ENCODE measurements at places on chromosomes 7 and 10. TPM values are rescaled to one million over a fixed set of nuclear protein-coding genes. Genes with fewer than 3 reads are reported as not detected.

- DNase-seq = no peak
Measured at GRCh38 chr7:155360495-155361345, 63.0 kb downstream of the INSIG1 start.

TMEM72 gene
- not detected for total RNA-seq

DNA sequence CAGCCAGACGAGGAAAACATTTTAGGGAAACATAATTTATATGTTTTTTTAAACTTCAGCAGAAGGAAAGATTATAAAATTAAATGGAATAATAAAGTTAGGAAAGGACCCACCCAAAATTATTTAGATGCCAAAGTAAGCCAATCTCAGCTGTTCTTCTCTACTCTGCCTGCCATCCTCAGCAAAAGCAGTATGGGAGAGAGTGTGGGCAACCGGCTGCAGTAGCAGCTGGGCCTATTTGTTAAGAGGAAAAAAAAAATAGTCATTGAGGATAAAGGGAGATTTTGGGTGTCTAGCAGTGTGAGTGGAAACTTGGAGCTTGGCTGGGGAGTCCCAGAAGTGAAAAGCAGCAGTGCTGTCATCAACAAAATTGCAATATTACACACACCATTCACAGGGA is 15.4 kb downstream of the SEMA3E start:
- DNase-seq = no peak

DNA sequence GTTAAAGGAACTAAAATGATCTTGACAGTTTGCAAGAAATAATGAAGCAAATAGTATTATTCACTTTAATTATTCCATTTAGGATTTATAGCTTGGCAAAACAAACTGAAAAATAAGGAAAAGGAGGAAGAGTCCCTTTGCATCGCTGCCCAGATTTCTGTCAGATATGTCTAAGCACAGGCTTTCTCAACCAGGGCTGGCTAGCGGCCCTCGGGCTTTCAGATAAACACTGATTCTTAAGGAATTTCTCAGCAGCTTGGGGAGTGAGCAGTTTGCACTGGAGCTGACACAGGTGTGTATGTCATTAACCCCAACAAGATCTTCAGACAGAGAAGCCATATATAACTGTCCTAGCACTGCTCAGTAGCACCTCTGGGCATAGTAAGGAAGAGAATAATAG is 47.9 kb upstream of the SEMA3D start:
- DNase-seq = no peak

- DNase-seq = no peak
Measured at GRCh38 chr10:15265558-15265957, 97.1 kb upstream of the NMT2 start.

DNA sequence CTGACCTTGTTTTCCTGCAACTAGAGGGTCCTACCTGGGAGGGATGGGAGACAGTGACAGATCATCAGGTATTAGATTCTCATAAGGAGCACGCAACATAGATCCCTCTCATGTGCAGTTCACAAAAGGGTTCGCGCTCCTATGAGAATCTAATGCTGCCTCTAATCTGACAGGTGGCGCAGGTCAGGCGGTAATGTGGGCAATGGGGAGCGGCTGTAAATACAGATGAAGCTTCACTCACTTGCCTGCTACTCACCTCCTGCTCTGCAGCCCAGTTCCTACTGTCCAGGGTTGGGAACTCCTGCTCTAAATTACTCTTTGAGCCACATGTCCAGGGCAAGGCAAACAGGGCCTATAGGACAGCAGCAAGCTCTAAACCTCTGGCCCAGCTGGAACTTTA is 46.2 kb downstream of the GFRA1 start:
- DNase-seq = no peak

DNA sequence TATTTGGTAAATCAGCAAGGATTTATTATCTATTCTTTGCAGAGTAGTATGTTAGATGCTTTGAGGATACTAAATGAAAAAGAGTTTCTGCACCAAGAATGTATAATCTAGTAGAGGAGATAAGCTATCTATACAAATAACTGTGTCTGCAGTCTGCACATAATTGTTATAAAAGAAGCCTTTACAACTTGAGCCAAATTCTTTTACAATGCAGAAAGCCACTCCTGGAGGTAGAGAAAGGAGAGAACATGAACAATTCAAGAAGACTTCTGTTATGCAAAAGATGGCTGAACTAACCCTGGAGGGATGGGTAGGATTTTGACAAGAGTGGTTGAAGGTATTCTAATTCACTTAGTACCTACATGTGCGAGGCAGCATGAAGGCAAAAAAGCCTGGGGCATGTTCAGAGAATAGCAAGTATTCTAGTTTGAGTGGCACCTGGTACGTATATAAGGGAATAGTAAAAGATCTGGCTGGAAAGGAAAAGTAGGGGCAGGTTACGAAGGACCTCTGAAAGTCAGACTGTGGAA is 251.1 kb upstream of the KAT6B start:
- no peak for DNase-seq

DNA sequence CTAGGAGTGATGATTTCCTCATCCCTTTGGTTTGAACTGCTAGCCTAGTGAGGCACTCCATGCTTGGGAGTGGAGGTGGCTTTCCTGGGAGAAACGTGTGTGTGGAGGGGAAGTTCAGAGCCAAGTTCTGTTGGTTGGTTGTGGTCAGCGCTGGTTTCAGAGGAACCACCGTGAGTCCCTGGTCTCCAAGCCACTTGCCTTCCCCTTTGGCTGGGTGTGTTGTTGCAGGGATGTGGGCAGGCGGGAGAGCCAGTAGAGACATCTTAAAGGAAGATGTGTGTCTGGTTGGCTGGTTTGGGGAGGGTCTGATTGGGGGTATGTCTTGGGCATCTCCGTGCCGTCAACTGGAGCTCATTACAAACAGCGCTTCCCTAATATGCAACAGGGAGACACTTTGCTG is 130.8 kb upstream of the TCF7L2 start:
- DNase-seq = peak; percentile 68

SMKR1 gene
- total RNA-seq = 0.72 TPM

- DNase-seq = no peak
Measured at GRCh38 chr7:116354171-116354545, 143.8 kb downstream of the TES start.

GRCh38 chr10:68598978-68599770 is 39.0 kb downstream of the TET1 start:
- no peak for DNase-seq

DNA sequence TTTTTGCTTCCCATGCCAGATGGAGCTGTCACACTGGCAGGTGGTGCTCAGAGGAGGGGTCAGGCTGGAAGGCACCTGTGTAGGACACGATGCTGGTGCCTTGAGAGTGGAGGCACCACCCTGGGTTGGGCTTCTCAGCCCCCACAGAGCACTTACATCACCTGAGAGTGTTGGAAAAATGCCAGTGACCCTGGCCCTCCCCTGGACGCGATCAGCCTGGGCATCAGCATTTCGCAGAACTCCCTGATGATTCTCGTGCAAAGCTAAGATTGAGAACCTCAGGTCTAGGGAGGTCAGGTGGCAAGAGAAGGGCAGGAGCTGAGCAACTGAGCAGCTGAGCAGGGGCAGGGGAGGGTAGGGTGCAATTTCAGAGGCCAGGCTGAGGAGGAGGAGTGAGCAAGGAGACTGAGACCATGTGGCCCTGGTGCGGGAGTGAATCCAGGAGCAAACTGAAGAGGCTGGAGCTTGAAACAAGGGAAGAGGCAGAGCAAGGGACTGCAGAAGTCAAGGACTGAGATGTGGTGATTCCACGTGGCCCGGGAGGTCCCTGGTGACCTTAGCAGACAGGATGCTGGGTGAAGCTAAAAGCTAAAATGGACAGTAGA is 24.7 kb upstream of the GRID1 start:
- DNase-seq = no peak

ALOX5 gene
- not detected for total RNA-seq

SLC16A9 gene
- 1.2 TPM for total RNA-seq

DNA sequence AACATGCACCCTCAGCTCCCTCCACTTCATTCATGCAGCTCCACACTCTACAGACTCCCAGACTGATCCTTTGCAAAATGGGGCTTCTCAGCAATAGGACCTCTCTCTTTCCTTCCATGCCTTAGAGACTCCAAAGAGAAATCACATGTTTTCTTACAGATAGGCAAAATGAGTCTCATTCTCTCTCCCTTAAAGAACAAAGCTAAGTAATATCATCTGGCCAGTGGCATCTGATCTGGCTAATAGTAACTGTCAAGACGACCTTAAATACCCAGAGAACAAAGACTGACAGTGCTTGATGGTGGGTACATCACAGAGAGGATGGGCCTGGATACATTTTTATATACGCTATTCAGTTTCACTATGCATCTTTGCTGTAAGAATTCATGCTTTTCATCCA is 43.1 kb upstream of the CALD1 start:
- no peak for DNase-seq

GRCh38 chr10:29923416-29923965 is 135.9 kb downstream of the JCAD start:
- DNase-seq = no peak

DNA sequence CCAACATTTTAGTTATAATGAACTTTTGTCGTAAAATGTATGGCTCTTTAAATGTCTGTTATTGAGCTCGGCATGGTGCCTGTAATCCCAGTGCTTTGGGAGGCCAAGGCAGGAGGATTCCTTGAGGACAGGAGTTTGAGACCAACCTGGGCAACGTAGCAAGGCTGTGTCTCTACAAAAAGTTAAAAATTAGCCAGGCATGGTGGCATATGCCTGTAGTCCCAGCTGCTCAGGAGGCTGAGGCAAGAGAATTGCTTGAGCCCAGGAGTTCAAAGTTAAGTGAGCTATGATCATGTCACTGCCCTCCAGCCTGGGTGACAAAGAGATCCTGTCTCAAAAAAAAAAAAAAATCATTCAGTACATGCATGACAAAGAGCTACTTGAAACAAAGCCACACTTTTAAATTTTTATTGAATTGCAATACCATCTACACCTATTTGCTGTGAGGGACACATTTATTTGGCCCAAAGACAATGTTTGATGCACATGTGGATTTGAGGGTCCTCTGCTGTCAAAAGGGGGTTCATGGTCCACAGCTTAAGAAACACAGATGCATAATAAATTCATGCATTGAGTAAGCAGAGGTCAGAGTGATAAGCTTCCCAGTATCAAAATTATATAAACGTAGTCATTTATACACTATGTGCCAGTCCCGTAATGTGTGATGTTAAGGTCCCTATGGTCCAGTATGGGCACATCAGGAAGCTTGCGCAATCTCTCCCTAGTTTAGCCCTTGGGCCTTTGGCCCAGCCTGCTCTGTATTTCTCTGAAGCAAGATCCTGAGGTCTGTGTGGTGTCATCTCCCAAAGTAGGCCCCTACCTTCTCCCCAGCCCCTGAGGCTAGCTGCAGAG is 4.4 kb upstream of the MALSU1 start:
- DNase-seq = no peak

- peak; percentile 72 for DNase-seq
Measured at GRCh38 chr10:44293306-44293778, 91.6 kb downstream of the CXCL12 start.

- DNase-seq = peak; percentile 69
Measured at GRCh38 chr10:132630666-132631337, 93.2 kb downstream of the INPP5A start.

GRCh38 chr10:113294868-113295267 is 258.0 kb upstream of the HABP2 start:
- DNase-seq = no peak

- no peak for DNase-seq
Measured at GRCh38 chr7:128164955-128165670, 76.0 kb upstream of the LEP start.

KCNIP2 gene
- 1.4 TPM for total RNA-seq

GRCh38 chr10:79242620-79243152 is 104.6 kb upstream of the PPIF start:
- peak; percentile 100 for DNase-seq

RSPH10B gene
- total RNA-seq = under 0.01 TPM

DNA sequence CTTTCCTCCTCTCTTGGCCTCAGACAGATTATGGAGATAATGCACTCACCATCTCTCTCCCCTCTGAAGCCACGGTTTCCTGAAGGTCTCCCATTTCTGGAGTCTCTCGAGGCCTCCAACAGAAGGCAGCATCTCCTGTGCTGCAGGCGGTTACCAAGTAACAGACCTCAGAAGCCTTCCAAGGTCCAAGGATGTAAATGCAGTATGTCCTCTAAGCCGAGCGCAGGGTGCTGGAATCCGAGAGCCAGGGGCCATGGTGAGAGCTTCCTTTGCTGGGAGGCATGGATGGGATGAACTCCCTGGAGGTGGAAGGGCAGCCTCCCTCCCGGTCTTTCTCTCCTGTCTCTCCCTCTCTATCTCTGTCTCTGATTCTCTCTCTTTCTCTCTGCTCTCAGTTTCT is 79.8 kb downstream of the ADARB2 start:
- DNase-seq = peak; percentile 34

Measured in osteoblast (primary cell).